Osteocyte (in vitro differentiated cells): ENCODE measurements at places on chromosomes 1 and 21. TPM values are rescaled to one million over a fixed set of nuclear protein-coding genes. Genes with fewer than 3 reads are reported as not detected.

The PUM1 gene
- total RNA-seq, result 139 and 145 TPM in 2 replicates

The KRTAP12-4 gene
- not detected in 2 replicates for total RNA-seq

The SEMA6C gene
- total RNA-seq, result 24.7 and 28.2 TPM in 2 replicates

The POU2F1 gene
- total RNA-seq, result 15.3 and 17.9 TPM in 2 replicates

The ATP1A4 gene
- not detected in 2 replicates for total RNA-seq

The C1QC gene
- total RNA-seq, result not detected in 2 replicates

The COL24A1 gene
- 0.46 and 0.47 TPM in 2 replicates for total RNA-seq

The ZBTB7B gene
- total RNA-seq, result 34.4 and 37.8 TPM in 2 replicates

The CYP4X1 gene
- total RNA-seq, result 0.38 and 0.89 TPM in 2 replicates

DNA sequence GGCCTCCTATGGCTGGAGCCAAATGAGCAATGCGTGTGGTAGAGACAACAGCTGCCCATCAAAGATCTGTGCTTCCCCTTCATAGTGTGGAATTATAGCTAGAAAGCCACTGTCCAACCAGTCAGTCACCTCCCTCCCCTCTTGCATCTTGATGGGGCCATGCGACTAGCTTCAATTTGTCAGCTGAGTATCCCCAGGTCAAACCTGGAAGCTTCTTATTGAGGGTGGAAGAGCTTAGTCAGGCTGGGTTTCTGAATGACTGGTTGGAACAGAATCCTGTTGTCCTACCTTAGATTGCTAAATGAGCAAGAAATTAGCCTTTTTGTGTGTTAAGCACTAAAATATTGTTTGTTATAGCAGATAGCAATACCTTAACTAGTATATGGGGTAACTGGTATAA, 625.4 kb downstream of the PTPRC start:
- no peak overlapping the region for H3K27ac ChIP-seq
- no peak overlapping the region for H3K4me3 ChIP-seq
- DNase-seq, result no peak
- H3K36me3 ChIP-seq, result no peaks in the 10 kb centered on the region
- no peaks in the 10 kb centered on the region for H3K4me1 ChIP-seq

DNA sequence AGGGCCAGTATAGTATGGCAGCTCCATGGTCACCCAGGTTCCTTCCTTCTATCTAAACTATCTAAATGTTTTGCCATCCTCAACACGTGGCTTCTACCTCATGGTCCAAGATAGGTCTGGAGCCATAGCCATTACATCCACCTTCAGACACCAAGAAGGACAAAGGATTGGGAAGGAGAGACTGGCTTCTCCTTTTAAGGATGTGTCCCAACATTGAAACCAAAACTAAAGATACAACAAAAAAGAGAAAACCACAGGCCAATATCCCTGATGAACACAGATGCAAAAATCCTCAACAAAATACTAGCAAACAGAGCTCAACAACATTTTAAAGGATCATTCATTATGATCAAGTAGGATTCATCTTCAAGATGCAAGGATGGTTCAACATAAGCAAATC, 24.8 kb downstream of the HSD11B1 start:
- H3K27me3 ChIP-seq, result peaks cover 39% of the 10 kb centered on the region
- no peak overlapping the region for H3K27ac ChIP-seq
- no peaks in the 10 kb centered on the region for H3K36me3 ChIP-seq
- no peak overlapping the region for H3K4me3 ChIP-seq
- no peak for DNase-seq

- H3K36me3 ChIP-seq, result peaks cover 27% of the 10 kb centered on the region
- H3K4me1 ChIP-seq, result peaks cover 33% of the 10 kb centered on the region
- DNase-seq, result peak; percentile 81
- H3K27ac ChIP-seq, result no peak overlapping the region
- H3K27me3 ChIP-seq, result no peaks in the 10 kb centered on the region
Observed at GRCh38 chr1:109625176-109625575, 5.5 kb downstream of the AMPD2 start.

- H3K36me3 ChIP-seq, result no peaks in the 10 kb centered on the region
- DNase-seq, result no peak
- no peak overlapping the region for H3K4me3 ChIP-seq
- H3K27ac ChIP-seq, result no peak overlapping the region
- peaks cover 7% of the 10 kb centered on the region for H3K4me1 ChIP-seq
Observed at GRCh38 chr1:114289306-114289705, 135.6 kb upstream of the SYT6 start.

DNA sequence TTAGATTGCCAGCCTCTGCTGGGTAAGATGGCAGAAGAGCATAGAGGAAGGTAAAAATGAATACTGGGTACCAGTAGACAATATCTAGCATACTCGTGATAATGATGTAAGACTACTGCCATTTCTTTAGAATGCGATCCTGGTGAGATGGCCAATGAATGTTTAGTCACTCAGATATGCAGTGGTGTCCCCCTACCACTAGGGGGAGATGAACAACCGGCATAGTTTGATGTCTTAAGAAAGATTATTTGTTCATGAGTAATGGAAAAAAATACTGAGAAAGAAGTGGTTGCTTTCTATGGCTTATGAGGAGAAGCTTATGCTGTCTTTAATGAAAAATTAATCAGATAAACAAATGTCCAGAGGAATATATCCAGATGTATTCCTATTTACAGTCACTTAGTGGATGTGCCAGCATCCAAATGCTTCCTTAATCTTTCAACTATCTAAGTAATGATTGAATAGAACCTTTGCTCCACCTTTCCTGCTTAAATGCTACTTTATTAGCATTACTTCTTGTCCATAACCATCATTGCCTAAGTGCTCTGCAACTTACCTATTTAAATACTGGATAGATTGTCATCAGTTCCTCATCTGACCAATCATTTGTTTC, 256.6 kb downstream of the ST6GALNAC3 start:
- H3K27me3 ChIP-seq, result no peaks in the 10 kb centered on the region
- H3K36me3 ChIP-seq, result no peaks in the 10 kb centered on the region
- H3K4me3 ChIP-seq, result no peak overlapping the region
- H3K4me1 ChIP-seq, result peaks cover 16% of the 10 kb centered on the region
- DNase-seq, result no peak
- no peak overlapping the region for H3K27ac ChIP-seq

DNA sequence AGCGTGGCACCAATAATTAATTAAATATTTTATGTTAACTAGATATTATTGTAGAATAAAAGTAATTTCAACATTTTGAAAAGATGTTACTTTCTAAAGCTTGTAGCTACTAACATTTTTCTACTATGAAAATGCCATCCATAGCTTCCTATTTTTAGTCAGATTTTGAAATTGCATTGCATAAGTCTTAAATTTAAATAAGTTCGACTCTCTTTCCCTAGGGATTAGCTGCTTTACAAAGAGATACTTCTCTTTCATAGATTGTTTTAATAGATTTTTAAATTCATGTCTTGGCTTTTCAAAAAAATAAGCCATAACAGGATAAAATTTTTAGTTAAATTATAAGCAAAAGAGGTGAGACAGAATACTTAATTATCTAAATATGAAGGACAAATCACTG, 1279.6 kb downstream of the KCNT2 start:
- H3K4me3 ChIP-seq, result no peak overlapping the region
- peaks cover 8% of the 10 kb centered on the region for H3K4me1 ChIP-seq
- no peak for DNase-seq
- H3K27me3 ChIP-seq, result no peaks in the 10 kb centered on the region

GRCh38 chr1:2463396-2463795, 12.7 kb upstream of the PLCH2 start:
- H3K4me3 ChIP-seq, result no peak overlapping the region
- no peak for DNase-seq
- no peak overlapping the region for H3K27ac ChIP-seq
- H3K27me3 ChIP-seq, result no peaks in the 10 kb centered on the region
- peaks cover 33% of the 10 kb centered on the region for H3K4me1 ChIP-seq

DNA sequence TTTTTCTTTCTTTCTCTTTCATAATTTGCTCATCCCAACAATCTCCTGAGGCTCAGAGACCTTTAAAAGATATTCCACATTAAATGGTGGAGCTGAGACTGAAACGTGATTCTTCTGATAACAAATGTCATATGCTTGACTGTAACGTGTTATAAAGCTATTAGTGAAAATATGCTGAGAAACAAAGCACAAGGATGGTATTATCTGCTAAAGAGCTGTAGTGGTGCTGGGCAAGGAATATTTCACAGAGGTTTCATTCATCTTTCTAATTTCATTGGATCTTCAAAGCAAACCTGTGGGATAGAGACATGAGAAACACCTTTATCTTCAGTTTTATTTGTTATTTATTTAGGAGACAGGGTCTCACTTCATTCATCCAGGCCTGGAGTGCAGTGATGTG, 98.1 kb upstream of the WLS start:
- peak overlapping the region; percentile 36 for H3K27ac ChIP-seq
- no peaks in the 10 kb centered on the region for H3K27me3 ChIP-seq
- peaks cover 23% of the 10 kb centered on the region for H3K4me1 ChIP-seq
- H3K36me3 ChIP-seq, result no peaks in the 10 kb centered on the region

- H3K27me3 ChIP-seq, result peaks cover 52% of the 10 kb centered on the region
- no peak overlapping the region for H3K27ac ChIP-seq
- DNase-seq, result no peak
- no peaks in the 10 kb centered on the region for H3K36me3 ChIP-seq
- no peak overlapping the region for H3K4me3 ChIP-seq
Observed at GRCh38 chr1:229819091-229819490, 193.0 kb downstream of the URB2 start.

GRCh38 chr1:64472805-64473204, 2.9 kb downstream of the CACHD1 start:
- H3K4me3 ChIP-seq, result no peak overlapping the region
- no peak overlapping the region for H3K27ac ChIP-seq
- no peak for DNase-seq
- peaks cover 10% of the 10 kb centered on the region for H3K27me3 ChIP-seq
- H3K36me3 ChIP-seq, result no peaks in the 10 kb centered on the region

GRCh38 chr1:17199267-17200044, 5.5 kb upstream of the PADI1 start:
- H3K4me3 ChIP-seq, result no peak overlapping the region
- no peak for DNase-seq
- peaks cover 32% of the 10 kb centered on the region for H3K4me1 ChIP-seq
- H3K27ac ChIP-seq, result peak overlapping the region; percentile 67
- no peaks in the 10 kb centered on the region for H3K27me3 ChIP-seq
- no peaks in the 10 kb centered on the region for H3K36me3 ChIP-seq

DNA sequence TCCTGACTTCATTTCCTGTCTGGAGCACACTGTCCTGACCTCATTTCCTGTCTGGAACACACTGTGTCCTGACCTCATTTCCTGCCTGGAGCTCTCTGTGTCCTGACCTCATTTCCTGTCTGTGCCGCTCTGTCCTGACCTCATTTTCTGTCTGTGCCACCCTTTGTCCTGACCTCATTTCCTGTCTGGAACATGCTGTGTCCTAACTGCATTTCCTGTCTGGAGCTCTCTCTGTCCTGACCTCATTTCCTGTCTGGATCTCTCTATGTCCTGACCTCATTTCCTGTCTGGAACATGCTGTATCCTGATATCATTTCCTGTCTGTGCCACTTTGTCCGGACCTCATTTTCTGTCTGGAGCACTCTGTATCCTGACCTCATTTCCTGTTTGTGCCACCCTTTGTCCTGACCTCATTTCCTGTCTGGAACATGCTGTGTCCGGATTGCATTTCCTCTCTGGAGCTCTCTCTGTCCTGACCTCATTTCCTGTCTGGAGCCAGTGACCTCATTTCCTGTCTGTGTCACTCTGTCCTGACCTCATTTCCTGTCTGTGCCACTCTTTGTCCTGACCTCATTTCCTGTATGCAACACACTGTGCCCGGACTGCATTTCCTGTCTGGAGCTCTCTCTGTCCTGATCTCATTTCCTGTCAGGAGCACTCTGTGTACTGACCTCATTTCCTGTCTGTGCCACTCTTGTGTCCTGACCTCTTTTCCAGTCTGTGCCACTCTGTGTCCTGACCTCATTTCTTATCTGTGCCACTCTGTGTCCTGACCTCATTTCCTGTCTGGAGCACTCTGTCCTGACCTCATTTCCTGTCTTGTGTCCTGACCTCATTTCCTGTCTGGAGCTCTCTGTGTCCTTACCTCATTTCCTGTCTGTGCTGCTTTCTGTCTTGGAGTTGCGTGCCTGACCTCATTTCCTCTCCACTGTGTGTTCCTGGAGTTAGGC, 27.6 kb downstream of the SKI start:
- H3K36me3 ChIP-seq, result peaks cover 6% of the 10 kb centered on the region
- H3K4me3 ChIP-seq, result no peak overlapping the region
- H3K27ac ChIP-seq, result no peak overlapping the region
- H3K27me3 ChIP-seq, result no peaks in the 10 kb centered on the region

GRCh38 chr1:228299211-228299610, 91.4 kb downstream of the OBSCN start:
- H3K27ac ChIP-seq, result no peak overlapping the region
- peaks cover 15% of the 10 kb centered on the region for H3K36me3 ChIP-seq
- no peak for DNase-seq
- no peaks in the 10 kb centered on the region for H3K4me1 ChIP-seq

DNA sequence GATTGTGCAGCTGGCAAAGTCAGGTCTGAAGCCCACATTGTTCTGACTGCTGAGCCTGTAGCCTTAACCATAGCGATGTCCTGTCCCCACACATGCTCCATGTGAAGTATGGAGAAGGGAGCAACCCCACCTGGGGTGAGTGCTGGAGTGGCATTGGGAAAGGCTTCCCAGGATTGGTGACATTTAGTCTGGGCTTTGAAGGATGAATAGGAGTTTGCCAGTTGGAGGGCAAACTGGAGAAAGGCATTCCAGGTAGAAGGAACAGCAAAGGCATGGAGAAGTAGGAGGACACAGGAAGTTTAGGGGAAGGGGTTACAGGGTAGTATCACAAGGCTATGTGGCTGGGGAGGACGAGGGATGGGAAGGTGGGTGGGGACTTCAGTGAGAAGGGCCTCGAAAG, 7.3 kb upstream of the LDLRAP1 start:
- no peaks in the 10 kb centered on the region for H3K36me3 ChIP-seq
- H3K4me3 ChIP-seq, result no peak overlapping the region
- no peak for DNase-seq
- H3K4me1 ChIP-seq, result no peaks in the 10 kb centered on the region

DNA sequence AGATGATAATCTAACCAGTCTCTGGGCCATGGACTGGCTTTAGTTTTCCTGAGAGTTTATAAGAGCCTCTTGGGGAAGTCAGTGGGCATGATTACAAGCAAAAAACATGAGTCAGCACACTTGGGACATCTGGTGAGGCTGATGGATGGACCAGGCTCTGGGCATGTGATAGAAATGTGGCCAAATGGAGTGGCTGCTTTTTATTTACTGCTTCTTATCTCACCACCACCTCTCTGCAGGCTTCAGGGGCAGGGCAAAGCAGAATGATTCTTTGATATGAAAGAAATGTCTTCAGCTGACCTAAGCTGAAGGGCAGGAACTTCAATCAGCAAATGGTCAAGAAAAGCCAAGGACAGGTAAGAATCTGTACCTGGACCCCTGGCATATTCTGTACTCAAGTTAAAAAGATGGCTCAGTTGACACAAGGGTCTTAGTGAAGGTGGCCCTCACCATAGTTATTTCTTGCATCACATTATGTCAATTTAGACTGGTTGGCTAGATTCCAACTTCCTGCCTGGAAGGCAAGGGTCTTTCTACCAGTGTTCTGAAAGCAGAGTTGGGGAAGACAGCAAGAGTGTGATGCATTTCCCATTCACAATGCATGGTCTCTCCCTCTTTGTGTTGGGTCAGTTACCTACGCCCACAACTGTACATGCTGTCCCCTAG, 162.8 kb downstream of the FASLG start:
- peaks cover 2% of the 10 kb centered on the region for H3K27me3 ChIP-seq
- no peak overlapping the region for H3K4me3 ChIP-seq
- DNase-seq, result no peak
- H3K27ac ChIP-seq, result peak overlapping the region; percentile 3
- peaks cover 12% of the 10 kb centered on the region for H3K4me1 ChIP-seq

- peaks cover 5% of the 10 kb centered on the region for H3K36me3 ChIP-seq
- no peak overlapping the region for H3K4me3 ChIP-seq
- peaks cover 31% of the 10 kb centered on the region for H3K4me1 ChIP-seq
- DNase-seq, result no peak
- no peak overlapping the region for H3K27ac ChIP-seq
Observed at GRCh38 chr1:180311011-180311730, 81.1 kb downstream of the LHX4 start.
